ENCODE measurements at places on chromosomes 3 and 15.

GRCh38 chr3:106624154-106624553 lies 753.1 kb upstream of the CCDC54 start:
- no peak for DNase-seq

GRCh38 chr3:149542375-149543312 lies 68.1 kb downstream of the TM4SF4 start:
- DNase-seq: no peak

DNA sequence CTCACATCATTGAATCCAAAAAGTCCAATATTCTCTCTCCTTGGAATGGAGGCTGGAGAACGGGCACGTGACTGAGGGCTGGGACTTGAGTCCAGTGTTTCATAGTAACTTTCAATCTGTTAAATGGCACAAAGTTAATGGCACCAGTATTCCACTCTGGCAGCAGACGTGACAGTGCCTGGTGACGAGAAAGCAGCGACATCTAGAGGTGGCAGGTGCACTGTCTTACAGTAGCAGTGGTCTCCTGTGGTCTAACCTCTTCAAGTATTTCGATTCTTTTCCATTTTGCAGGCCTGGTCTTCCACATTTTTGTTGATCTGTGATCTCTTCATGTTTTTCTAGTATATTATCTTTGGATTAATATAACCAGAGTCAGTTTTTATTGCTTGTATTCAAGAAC lies 107.1 kb downstream of the OXSM start:
- DNase-seq: no peak

DNA sequence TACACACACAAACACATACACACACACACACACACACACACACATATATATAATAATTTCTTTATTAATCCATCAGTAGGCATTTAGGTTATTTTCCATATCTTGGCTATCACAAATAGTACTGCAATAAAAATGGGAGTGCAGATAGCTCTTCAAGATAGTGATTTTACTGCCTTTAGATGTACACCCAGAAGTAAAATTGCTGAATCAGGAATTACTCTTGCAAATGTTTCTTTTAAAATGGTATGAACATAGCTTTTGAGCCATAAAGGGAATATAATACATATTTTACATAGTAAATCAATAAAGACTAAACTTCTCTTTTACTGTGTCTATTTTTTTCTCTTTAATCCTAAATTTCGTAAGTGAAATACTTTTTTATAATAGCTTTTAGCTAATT lies 1251.1 kb downstream of the ZPLD1 start:
- DNase-seq: no peak

DNA sequence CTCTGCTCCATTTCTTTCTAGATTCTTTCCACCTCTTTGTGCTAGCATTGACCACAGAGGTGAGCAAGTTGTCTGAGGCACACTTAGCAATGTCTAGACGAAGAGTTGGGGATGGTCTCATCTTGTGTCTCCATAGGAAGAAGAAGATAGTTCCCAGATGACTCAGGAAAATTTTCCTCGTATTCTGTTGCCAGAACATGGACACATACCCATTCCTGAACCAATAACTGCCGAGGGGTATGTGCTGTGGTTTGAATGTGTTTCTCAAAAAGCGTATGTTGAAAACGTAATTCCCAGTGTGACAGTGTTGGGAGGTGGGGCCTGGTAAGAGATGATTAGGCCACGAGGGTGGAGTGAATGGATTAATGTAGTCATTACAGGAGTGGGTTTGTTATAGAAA lies 107.5 kb upstream of the GALNT15 start:
- DNase-seq: no peak

GRCh38 chr3:195770081-195770840 lies 41.5 kb downstream of the MUC4 start:
- no peak for DNase-seq

GRCh38 chr15:100686725-100687473 lies 84.5 kb downstream of the ASB7 start:
- no peak for DNase-seq

GRCh38 chr15:31272558-31273257 lies 53.9 kb upstream of the KLF13 start:
- DNase-seq: no peak

DNA sequence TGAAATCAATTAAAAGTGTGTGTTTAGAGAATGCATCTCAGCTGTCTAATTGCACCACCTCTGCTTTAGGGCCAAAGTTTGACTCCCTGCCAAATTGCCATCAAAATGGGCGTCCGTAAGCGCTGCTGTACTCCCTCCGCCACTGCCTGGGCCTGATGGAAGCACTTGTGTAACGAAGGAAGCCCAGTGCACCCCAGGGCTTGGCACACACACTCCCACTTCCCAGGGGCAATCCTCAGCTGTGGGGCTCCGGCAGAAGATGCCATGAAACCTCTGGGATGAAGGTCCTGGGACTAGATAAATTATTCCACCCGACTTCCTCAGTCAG lies 137.8 kb downstream of the RORA start:
- DNase-seq: no peak
